ENCODE measurements at places on chromosomes 7 and 10. TPM values are rescaled to one million over a fixed set of nuclear protein-coding genes. Genes with fewer than 3 reads are reported as not detected.

The TCERG1L gene
- not detected for total RNA-seq

- H3K27me3 ChIP-seq, result no peaks in the 10 kb centered on the region
- H3K36me3 ChIP-seq, result no peaks in the 10 kb centered on the region
- peaks cover 44% of the 10 kb centered on the region for H3K4me1 ChIP-seq
- H3K27ac ChIP-seq, result no peak overlapping the region
- no peak for DNase-seq
Observed at GRCh38 chr7:44750424-44750823, 1.8 kb downstream of the ZMIZ2 start.

- DNase-seq, result no peak
- H3K4me1 ChIP-seq, result no peaks in the 10 kb centered on the region
- no peaks in the 10 kb centered on the region for H3K27me3 ChIP-seq
- no peak overlapping the region for H3K4me3 ChIP-seq
Observed at GRCh38 chr10:3425716-3426115, 253.1 kb upstream of the PITRM1 start.

DNA sequence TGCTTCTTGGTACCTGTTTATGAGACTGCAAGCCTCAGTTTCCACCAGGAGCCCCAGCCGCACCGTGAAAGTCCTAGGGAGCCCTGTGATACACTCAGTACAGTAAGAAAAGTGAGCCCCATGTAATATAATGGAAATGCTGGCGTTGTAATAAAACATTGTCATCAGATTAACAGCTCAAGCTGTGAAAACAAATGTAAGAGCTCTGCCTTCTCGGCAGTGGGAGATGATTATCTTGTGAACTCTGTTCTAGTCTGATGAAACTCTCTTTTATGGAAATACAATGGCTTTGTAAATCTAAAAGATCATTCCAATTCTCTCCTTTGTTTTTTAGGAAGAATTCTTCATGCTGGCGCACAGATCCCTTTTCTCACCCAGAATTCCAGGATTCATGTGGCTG, 299.9 kb downstream of the ABCA13 start:
- no peaks in the 10 kb centered on the region for H3K4me1 ChIP-seq
- H3K27me3 ChIP-seq, result no peaks in the 10 kb centered on the region
- no peak overlapping the region for H3K27ac ChIP-seq

GRCh38 chr7:148304456-148304855, 286.1 kb upstream of the C7orf33 start:
- DNase-seq, result no peak
- H3K4me3 ChIP-seq, result no peak overlapping the region
- no peak overlapping the region for H3K27ac ChIP-seq
- peaks cover 3% of the 10 kb centered on the region for H3K4me1 ChIP-seq
- no peaks in the 10 kb centered on the region for H3K36me3 ChIP-seq

GRCh38 chr10:98957801-98958200, 277.9 kb downstream of the HPSE2 start:
- DNase-seq, result no peak
- no peak overlapping the region for H3K27ac ChIP-seq
- no peaks in the 10 kb centered on the region for H3K27me3 ChIP-seq
- H3K4me1 ChIP-seq, result no peaks in the 10 kb centered on the region

- peaks cover 17% of the 10 kb centered on the region for H3K36me3 ChIP-seq
- no peak for DNase-seq
- H3K27ac ChIP-seq, result no peak overlapping the region
- H3K27me3 ChIP-seq, result no peaks in the 10 kb centered on the region
- H3K4me1 ChIP-seq, result no peaks in the 10 kb centered on the region
- H3K4me3 ChIP-seq, result no peak overlapping the region
Observed at GRCh38 chr10:102384053-102384452, 11.5 kb upstream of the NFKB2 start.

DNA sequence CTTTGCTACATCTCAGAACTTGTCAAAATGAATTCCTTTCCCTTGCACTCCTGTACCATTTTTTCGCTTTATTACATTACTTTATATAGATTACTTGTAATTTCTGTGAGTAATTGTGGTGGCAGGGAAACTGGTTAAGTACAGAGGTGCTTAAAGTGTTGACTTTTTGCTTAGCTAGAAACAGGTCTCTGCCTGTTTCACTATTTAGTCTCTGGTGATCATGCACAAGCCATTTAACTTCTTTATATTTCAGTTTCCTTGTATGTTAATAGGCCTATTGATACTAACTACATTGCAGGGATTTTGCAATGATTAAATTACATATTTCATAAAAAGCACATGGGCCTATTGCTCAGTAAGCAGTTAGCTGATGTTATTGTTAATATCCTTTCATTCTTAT, 233.8 kb downstream of the PRKG1 start:
- H3K4me1 ChIP-seq, result no peaks in the 10 kb centered on the region
- H3K27me3 ChIP-seq, result no peaks in the 10 kb centered on the region
- no peak overlapping the region for H3K4me3 ChIP-seq
- no peak overlapping the region for H3K27ac ChIP-seq

DNA sequence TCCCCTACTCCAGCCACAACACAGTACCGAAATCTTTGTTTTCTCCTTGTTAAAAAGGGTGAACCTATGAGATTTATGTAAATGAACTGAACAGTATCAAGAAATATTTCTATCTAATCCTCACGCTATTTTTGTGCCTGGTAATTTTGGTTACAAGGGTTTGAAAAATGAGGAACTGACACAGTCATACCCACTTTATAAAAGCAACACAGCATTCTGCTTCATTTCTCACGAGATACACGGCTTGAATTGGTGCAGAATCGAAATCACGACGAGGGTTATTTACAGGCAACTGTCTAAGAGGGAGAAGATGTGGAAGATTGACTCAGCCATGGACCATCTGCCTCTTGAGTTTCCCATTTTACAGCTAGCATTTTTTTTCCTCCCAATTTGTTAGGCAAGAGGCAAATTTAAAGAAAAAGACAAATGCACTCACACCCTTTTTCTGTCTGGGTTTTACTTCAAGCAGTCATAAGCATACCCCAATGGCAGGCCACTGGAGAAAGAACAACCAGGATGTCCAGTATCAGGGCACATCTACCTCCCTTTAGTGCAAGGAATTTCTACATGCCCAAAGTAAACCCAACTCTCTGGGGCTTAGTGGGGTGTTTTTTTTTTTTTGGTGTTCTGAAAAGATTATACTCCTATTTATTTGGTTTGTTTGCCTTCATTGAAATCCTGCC, 108.1 kb downstream of the ITGB8 start:
- H3K27ac ChIP-seq, result no peak overlapping the region
- no peak for DNase-seq
- H3K4me3 ChIP-seq, result no peak overlapping the region

Data from kidney (tissue), 22 donors.